Fibroblast of lung (primary cell): ENCODE measurements at places on chromosomes 5 and 9. TPM values are rescaled to one million over a fixed set of nuclear protein-coding genes. Genes with fewer than 3 reads are reported as not detected.

The TRIP13 gene
- 2.1 and 7.4 TPM in 2 replicates for total RNA-seq

The TAS2R1 gene
- not detected in 2 replicates for total RNA-seq

The SMIM33 gene
- total RNA-seq, result not detected in 2 replicates

The ENTREP1 gene
- under 0.01 TPM in 1 of 2 replicates, not detected in the other for total RNA-seq

The KIF12 gene
- not detected in 2 replicates for total RNA-seq

The TNC gene
- total RNA-seq, result 457 and 560 TPM in 2 replicates

The SUSD3 gene
- total RNA-seq, result 2.8 and 4.6 TPM in 2 replicates

The LRRTM2 gene
- 1.0 and 1.3 TPM in 2 replicates for total RNA-seq

The TMEM174 gene
- not detected in 2 replicates for total RNA-seq

The NR5A1 gene
- not detected in 2 replicates for total RNA-seq

The CHSY3 gene
- total RNA-seq, result 0.99 and 1.3 TPM in 2 replicates

The HMHB1 gene
- total RNA-seq, result not detected in 2 replicates

The PCDHB14 gene
- 0.77 and 1.7 TPM in 2 replicates for total RNA-seq

The DDX4 gene
- total RNA-seq, result not detected in 2 replicates

The SPATA31D4 gene
- total RNA-seq, result not detected in 2 replicates

The MBLAC2 gene
- total RNA-seq, result 2.6 and 4.0 TPM in 2 replicates

The PKD2L2 gene
- 0.26 TPM in 1 of 2 replicates, not detected in the other for total RNA-seq

The PCDHA1 gene
- under 0.01 TPM in 2 replicates for total RNA-seq

The LCN9 gene
- not detected in 2 replicates for total RNA-seq

The GNPDA1 gene
- total RNA-seq, result 64.2 and 97.8 TPM in 2 replicates

The ZBED3 gene
- total RNA-seq, result 1.0 and 1.7 TPM in 2 replicates

The STPG3 gene
- total RNA-seq, result not detected in 2 replicates

The EDIL3 gene
- total RNA-seq, result 9.2 and 12.1 TPM in 2 replicates

The ECPAS gene
- 107 and 140 TPM in 2 replicates for total RNA-seq

The PFN3 gene
- not detected in 2 replicates for total RNA-seq

The CD72 gene
- total RNA-seq, result 1.0 and 2.8 TPM in 2 replicates

The LTC4S gene
- total RNA-seq, result 0.83 and 4.1 TPM in 2 replicates

The PRKAA1 gene
- 107 and 114 TPM in 2 replicates for total RNA-seq

The ZDHHC11B gene
- under 0.01 TPM in 2 replicates for total RNA-seq
